ENCODE measurements at places on chromosomes 2 and 18. TPM values are rescaled to one million over a fixed set of nuclear protein-coding genes. Genes with fewer than 3 reads are reported as not detected.

DNA sequence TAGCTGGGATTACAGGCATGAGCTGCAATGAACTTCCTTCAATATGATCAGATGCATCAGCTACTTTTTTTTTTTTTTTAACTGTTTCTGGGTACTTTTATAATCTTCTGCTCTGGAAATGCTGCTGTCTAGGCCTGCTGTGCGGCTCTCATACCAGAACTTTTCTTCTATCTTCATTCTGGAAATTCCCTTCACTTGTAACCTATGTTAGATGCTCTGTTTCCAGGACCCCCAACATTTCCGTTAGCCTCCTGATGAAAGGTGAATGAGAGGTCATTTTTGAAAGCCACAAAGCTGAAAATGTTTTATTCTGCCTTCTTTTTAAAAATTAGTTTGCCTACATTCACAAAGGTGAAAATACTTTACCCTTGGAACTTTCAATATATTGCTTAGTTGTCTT, 8.6 kb downstream of the AGFG1 start:
- H3K27ac ChIP-seq = no peak overlapping the region
- H3K4me1 ChIP-seq = peaks cover 3% of the 10 kb centered on the region
- no peaks in the 10 kb centered on the region for H3K36me3 ChIP-seq
- H3K27me3 ChIP-seq = no peaks in the 10 kb centered on the region

FBLN7 gene
- 0.34 TPM for total RNA-seq

ALLC gene
- not detected for total RNA-seq

DNA sequence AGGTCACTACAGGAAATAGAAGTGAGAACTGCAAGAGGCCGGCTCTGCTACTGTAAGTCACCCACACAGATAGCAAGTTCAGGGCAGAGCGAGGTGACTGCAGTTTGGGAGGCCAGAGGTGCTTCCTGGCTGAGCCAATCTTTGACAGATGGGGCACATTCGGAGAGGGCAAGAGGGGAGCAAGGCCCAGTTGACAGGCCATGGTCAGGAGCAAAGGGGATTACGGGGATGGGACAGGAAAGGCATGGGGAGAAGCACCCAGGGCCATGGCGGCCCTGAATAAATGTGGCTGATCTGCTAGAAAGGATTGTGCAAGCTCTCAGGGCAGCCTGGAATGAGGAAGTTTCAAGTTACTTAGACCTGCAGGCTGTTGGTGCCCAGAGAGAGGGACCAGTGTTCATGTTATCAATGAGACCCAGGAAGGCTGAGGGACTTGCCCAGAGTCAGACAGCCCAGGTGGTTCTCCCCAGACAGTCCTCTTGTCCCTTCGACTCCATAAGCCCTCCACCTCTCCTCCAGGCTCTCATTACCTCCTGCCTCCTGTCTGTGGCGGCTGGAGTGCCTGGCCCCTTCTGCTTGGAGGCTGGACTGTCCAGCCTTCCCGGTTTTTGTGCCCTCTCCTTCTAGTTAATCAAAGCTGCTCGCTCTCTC, 123.3 kb downstream of the CTIF start:
- peak overlapping the region; percentile 28 for H3K27ac ChIP-seq
- H3K4me3 ChIP-seq = no peak overlapping the region
- H3K4me1 ChIP-seq = peaks cover 22% of the 10 kb centered on the region
- no peaks in the 10 kb centered on the region for H3K27me3 ChIP-seq
- DNase-seq = no peak
- no peaks in the 10 kb centered on the region for H3K36me3 ChIP-seq

APCDD1 gene
- not detected for total RNA-seq

RAB27B gene
- total RNA-seq = 2.2 TPM

DNA sequence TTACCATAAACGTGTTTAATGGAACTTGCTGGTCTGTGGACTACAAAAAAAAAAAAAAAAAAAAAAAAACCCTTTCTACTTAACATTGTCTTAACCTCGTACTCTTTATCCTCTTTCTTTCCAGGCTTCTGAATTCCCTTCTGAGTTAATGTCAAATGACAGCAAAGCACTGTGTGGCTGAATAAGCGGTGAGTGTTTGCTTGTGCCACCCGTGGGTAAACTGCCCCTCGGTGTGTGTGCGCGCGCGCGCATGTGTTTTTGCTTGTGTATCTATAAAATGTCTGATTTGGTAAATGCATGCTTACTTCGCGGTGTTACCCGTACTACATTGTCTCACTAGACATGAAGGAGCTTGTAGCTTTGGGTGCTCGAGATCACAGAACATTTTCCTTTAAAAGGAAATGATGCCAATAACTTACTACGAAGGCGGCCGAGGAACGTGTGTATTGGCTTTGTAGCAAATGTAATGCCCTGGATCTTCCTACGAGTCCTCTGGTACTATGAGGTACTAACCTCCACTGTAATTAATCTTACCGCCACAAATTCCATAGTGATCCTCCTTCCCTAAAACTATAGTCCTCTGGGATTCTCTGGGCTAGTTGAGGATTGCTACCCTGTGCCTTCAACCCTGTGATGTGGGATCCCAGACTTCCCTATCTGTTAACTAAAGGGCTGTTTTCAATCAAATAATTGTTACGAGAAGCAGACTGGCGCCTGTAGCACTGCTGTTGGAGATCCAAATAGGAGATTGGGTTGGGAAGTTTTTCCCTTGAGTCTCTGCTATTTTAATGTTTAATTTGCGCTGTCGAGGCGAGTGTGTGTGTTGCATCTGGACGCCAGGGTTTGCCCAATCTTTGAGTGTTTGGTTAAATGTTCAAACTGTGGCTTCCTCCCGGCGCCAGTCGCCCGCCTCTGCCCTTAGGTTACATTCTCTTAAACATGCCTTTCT, 1.1 kb downstream of the ID2 start:
- peak overlapping the region; percentile 64 for H3K27ac ChIP-seq
- H3K4me1 ChIP-seq = peaks cover 54% of the 10 kb centered on the region
- H3K4me3 ChIP-seq = peak overlapping the region; percentile 79
- H3K36me3 ChIP-seq = peaks cover 2% of the 10 kb centered on the region

GRCh38 chr2:41937921-41938708, 109.7 kb upstream of the PKDCC start:
- peaks cover 4% of the 10 kb centered on the region for H3K27me3 ChIP-seq
- no peak overlapping the region for H3K4me3 ChIP-seq
- H3K36me3 ChIP-seq = no peaks in the 10 kb centered on the region
- no peaks in the 10 kb centered on the region for H3K4me1 ChIP-seq
- no peak overlapping the region for H3K27ac ChIP-seq

GRCh38 chr2:30584116-30584515, 137.1 kb downstream of the LCLAT1 start:
- no peak overlapping the region for H3K27ac ChIP-seq
- DNase-seq = no peak
- no peaks in the 10 kb centered on the region for H3K36me3 ChIP-seq
- no peaks in the 10 kb centered on the region for H3K4me1 ChIP-seq

GRCh38 chr2:219272356-219272755, 6.8 kb upstream of the DNAJB2 start:
- no peaks in the 10 kb centered on the region for H3K36me3 ChIP-seq
- peaks cover 29% of the 10 kb centered on the region for H3K4me1 ChIP-seq
- H3K4me3 ChIP-seq = no peak overlapping the region
- no peak for DNase-seq
- H3K27ac ChIP-seq = no peak overlapping the region

HOXD9 gene
- total RNA-seq = not detected

- no peak overlapping the region for H3K27ac ChIP-seq
- no peaks in the 10 kb centered on the region for H3K4me1 ChIP-seq
- H3K27me3 ChIP-seq = no peaks in the 10 kb centered on the region
- H3K36me3 ChIP-seq = no peaks in the 10 kb centered on the region
- DNase-seq = no peak
Measured at GRCh38 chr2:107595749-107596148, 230.9 kb upstream of the RGPD4 start.

- H3K27ac ChIP-seq = no peak overlapping the region
- H3K27me3 ChIP-seq = no peaks in the 10 kb centered on the region
- H3K36me3 ChIP-seq = no peaks in the 10 kb centered on the region
- DNase-seq = no peak
Measured at GRCh38 chr2:109707281-109708147, 86.6 kb upstream of the RGPD5 start.

DNA sequence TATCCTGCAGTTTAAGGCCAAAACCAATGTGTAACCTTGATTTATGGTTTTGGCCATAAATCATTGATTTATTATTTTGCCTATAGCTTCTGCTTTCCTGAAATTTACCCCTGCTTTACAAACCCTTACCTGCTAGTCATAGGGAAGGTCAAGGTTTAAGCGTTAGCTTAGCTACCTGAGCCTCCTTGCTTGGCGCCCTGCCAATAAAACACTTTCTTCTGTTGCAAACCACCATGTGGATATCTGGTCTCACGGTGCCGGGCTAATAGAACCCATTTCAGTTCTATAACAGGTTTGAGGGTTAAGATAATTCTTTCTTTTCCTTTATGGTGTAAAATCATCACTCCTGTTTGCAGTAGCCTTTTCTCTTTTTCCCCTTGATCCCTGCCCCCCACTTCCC, 72.2 kb downstream of the PDK1 start:
- H3K4me3 ChIP-seq = no peak overlapping the region
- no peak for DNase-seq
- no peak overlapping the region for H3K27ac ChIP-seq
- no peaks in the 10 kb centered on the region for H3K36me3 ChIP-seq
- no peaks in the 10 kb centered on the region for H3K27me3 ChIP-seq

DNA sequence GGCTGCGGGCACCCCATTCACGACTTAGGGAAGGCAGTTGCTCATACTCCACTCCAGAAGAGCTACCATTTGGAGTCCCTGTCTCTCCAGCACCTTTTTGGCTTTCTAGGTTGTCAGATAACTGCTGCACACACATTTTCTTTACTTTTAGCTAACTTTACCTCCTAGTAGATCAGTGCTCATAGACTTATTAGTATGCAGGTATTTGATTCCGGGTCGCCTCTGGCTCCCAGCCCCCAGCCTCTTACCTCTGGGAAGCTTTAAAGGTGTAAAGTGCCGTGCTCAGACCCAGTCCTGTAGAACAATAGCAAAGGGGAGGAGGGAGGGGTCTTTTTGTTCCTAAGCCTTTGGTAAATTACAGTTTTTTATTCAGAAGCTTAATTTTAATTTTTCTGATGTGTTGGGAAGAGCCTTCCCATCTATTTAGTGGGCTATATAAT, 102.9 kb downstream of the SPTBN1 start:
- peak overlapping the region; percentile 91 for H3K27ac ChIP-seq
- no peak for DNase-seq
- peak overlapping the region; percentile 77 for H3K4me3 ChIP-seq
- H3K27me3 ChIP-seq = no peaks in the 10 kb centered on the region
- H3K4me1 ChIP-seq = peaks cover 26% of the 10 kb centered on the region

GRCh38 chr2:19346983-19347618, 11.3 kb downstream of the OSR1 start:
- peak overlapping the region; percentile 92 for H3K4me3 ChIP-seq
- no peaks in the 10 kb centered on the region for H3K27me3 ChIP-seq
- DNase-seq = no peak
- H3K36me3 ChIP-seq = no peaks in the 10 kb centered on the region

DNA sequence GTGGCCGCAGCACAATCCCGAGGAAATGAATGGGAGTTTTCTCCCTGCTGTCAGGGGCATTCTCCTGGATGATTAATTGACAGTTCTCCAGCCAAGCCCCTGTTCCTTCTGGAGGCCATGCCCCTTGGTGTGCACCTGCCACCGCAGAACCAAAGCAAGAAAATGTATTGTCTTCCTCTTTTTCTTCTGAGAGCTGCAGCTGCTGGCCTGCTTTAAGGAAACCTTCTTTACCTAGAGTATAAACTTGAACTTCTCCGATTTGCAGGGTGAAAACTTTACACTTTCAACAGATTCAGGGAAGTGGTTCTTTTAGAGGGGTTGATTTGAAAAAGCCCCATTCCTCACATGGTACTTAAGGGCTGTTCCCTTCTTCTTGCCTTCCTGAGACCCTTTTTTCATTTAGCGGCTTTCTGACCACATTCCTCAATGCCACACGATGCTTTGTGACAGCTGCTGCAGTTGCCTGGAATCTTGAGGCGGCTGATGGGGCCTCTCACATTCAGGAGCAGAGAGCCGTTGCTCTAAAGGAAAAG, 402.8 kb downstream of the TXNL1 start:
- no peak overlapping the region for H3K4me3 ChIP-seq
- H3K36me3 ChIP-seq = no peaks in the 10 kb centered on the region
- H3K27ac ChIP-seq = no peak overlapping the region
- H3K27me3 ChIP-seq = no peaks in the 10 kb centered on the region

HOXD12 gene
- total RNA-seq = 0.27 TPM

TSGA10 gene
- total RNA-seq = 6.6 TPM

NPPC gene
- total RNA-seq = 0.52 TPM

DNA sequence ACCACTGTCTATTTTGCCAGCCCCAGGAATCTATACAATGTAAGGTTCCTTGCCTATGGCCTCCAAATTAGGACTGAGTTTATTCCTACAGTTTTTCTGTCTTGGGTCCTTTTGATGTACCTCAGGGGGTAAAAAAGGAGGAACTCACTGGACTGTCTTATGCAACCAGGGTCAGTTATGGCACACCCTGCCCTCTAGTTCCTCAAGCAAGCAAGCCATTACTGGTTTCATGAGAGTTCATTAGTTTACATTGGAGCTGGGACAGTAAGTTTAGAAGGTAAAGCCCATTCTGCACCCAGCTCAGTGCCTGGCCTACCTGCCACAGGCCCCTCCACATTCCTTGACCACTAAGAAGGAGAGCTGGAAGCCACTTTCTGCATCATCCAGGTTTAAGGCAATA, 68.7 kb upstream of the WIPF1 start:
- H3K36me3 ChIP-seq = no peaks in the 10 kb centered on the region
- H3K4me3 ChIP-seq = no peak overlapping the region
- no peaks in the 10 kb centered on the region for H3K27me3 ChIP-seq
- no peaks in the 10 kb centered on the region for H3K4me1 ChIP-seq

DNA sequence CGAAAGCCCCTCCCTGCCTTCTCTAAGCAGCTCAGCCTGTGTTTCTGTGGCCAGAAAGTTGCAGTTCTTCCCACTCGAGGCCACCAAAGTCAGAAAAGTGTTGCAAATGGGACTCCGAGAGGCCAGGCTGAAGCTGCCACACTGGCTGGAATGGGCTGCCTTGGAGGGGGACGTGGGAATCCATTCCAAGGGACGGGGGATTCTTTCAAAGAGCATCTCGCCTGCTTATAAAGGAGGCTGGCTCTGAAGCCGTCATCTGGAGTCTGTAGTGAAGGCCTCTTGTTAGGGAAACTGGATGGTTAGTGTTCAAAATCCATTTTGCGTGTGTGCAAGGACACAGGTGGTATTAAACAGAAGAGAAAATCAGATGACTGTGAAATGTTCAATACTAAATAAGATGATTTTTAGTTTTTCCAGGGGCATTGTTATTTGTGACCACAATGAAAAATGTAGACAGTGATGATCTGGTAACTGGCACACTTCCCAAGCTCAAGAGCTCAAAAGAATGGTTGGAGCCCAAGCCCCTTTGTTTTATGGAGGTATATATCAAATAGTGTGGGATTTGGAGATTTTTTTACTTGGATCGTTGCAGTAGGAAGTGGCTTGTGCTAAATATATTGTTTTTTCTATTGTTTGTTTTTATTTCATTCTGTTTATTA, 782 bp downstream of the FAM228B start:
- no peak for DNase-seq
- H3K27me3 ChIP-seq = no peaks in the 10 kb centered on the region
- H3K4me3 ChIP-seq = peak overlapping the region; percentile 76
- peaks cover 7% of the 10 kb centered on the region for H3K4me1 ChIP-seq

- no peaks in the 10 kb centered on the region for H3K36me3 ChIP-seq
- H3K4me3 ChIP-seq = no peak overlapping the region
- H3K4me1 ChIP-seq = no peaks in the 10 kb centered on the region
Measured at GRCh38 chr2:25711675-25712354, 38.4 kb upstream of the DTNB start.

Measured in HCT116 (cell line).